ENCODE measurements at places on chromosomes 7 and 10.
A peak's percentile ranks its signal among the peaks of the same experiment; 100 is the strongest.

DNA sequence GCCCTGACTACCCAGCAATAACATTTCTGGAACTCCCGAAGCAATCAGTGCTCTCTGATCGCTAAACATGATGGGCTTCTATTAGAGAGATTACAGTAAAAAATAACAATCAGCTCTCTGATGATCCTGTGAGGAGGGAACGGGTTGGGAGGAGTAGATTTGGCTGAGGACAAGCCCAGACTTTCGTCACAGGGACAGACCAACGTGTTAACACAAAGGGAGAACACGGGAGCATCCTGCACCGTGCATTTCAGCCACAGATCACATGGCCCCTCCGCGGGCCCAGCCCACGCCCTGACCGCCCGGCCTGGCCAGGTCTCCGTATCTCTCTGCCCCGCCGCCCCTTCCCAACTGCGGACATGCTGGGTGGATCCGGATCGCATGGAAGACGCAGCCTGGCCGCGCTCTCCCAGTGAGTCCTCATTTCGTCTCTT, 95.0 kb upstream of the AGBL3 start:
- DNase-seq = peak; percentile 5

DNA sequence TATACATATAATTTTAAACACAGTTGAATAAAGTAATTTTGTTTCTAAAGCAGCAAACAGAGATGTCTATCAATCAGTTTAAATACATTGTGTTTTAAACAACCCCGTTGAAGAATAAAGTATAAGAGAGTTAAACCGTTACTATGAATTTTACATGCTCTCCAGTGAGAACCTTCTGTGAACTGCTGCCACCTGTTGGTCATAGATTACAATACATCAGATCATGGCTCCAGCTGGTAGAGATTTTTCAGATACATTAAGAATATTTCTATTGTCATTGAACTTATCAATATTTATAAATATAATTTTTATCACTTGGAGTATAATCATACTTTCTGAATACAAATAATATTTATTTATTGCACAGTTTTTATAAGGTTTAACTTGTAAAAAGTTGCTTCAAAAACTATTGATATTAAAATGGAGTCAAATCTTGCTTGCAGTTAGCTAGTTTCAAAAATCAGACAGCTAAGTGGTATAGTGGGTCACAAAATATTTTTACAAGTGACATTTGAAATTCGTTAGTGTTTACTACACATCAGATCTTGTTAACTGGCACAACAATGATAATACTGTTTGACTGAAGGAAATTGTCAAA, 561.2 kb upstream of the PHF14 start:
- peak; percentile 76 for DNase-seq

- DNase-seq = no peak
Measured at GRCh38 chr7:36732806-36733205, 8.5 kb upstream of the AOAH start.

GRCh38 chr10:62794306-62794705, 10.2 kb upstream of the ADO start:
- no peak for DNase-seq

- DNase-seq = no peak
Measured at GRCh38 chr10:90964781-90965465, 44.0 kb upstream of the ANKRD1 start.

GRCh38 chr7:40866601-40867000, 731.8 kb downstream of the SUGCT start:
- DNase-seq = no peak

- peak; percentile 85 for DNase-seq
Measured at GRCh38 chr7:17304926-17305325, 6.5 kb downstream of the AHR start.

- no peak for DNase-seq
Measured at GRCh38 chr10:76463111-76463510, 1031.7 kb downstream of the LRMDA start.

DNA sequence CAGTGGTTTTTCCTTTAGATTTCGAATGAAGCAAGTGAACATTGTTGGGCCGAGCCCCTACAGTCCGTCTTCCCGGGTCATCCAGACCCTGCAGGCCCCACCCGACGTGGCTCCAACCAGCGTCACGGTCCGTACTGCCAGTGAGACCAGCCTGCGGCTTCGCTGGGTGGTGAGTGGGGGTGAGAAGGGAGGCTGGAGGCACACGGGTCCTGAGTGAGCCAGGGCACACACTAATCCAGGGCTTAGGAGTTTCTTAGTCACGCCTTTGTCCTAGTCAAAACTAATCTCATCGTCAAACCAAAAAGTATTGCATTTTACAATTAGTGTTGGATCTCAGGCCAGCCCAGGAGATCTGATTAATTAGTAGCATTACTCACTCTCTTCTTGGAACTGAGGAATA, 568.8 kb upstream of the FOXK1 start:
- DNase-seq = no peak

DNA sequence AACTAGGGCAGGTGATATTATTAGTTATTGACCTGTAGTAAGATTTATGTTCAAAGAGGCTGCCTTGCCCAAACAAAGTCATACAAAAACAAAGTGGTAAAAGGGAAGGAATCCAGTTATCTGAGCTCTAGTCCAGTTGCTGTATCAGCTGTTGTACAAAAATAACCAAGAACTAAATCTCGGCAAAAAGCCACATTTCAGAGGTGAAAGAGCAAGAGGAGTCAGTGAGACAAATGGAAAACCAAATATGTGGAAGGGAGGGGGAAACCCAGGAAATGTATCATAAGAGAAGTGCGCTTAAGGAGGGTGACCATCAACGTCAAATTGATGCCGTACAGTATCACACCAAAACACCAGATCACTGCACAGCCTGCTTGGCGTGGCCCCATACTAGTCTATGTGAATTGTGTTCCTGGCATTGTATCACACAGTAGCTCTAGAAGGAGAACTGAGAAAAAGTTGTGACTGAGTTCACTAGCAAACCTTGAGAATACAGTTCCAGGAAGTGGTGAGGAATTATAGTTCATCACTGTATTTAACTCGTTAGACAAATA, 6.4 kb downstream of the AGBL3 start:
- no peak for DNase-seq

DNA sequence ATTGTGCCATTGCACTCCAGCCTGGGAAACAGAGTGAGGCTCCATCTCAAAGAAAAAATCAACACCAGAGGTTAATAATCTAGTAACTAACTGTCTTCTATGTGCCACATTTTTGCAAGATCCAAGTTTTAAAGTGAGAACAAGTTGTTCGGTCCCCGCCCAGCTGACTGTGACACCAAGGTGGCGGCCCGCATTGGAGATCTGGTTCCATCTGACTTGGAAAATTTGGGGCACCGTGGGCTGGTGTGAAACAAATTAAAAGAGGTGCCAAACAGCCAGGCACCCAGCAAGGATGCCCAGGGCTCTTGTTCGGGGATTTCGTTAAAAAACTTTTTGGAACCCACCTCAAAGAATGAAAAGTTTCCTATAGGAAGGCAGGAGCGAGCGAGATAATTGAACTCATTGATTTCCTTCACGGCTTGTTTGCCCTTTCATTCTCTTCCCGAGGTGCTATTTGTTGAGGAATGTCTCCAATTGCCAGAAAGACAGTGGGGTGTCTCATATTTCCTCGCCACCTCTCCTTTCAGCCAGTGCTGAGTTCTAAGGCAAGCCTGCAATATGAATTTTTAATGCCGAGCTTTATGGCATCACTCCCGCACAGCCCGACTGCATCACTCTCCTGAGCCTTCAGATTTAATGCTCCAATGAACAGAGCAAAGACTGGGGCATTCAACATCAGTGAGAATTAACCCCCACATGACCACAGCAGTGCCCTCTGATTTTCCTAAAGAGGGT, 156.9 kb upstream of the SH2B2 start:
- DNase-seq = no peak

DNA sequence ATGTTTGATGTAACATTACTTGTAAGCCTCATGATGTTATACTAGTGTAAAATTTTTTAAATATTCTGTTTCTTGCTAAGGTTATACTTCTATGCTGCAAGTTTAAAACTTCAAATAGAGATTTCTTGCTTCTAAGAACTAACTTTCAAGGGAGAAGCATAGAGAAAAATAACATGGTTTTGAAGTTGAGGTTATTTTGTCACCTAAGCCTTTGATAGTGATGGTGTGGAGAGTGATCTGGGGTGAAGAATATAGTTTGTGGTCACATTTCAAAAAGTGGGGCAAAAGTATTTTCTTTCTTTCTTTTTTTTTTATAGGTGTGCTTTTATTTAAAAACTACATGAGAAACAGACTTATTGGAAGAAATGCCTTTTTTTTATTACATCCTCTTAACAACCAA, 162.4 kb downstream of the GATA3 start:
- DNase-seq = no peak

DNA sequence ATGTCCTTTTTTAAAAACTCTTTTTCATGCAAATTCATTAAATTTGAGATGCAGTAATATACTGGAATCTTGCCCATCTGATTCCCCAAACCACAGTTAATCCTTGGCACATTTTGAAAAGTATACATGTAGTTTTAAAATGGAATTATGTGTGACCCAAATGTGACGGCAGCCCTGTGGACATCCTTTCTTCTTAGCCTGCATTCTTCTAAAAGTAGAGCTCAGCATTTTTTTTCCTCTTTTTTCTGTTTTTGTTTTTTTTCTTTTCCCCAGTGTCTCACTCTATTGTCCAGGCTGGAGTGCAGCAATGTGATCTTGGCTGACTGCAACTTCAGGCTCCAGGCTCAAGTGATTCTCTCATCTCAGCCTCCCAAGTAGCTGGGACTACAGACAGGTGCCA, 338.9 kb downstream of the GALNT17 start:
- no peak for DNase-seq

DNA sequence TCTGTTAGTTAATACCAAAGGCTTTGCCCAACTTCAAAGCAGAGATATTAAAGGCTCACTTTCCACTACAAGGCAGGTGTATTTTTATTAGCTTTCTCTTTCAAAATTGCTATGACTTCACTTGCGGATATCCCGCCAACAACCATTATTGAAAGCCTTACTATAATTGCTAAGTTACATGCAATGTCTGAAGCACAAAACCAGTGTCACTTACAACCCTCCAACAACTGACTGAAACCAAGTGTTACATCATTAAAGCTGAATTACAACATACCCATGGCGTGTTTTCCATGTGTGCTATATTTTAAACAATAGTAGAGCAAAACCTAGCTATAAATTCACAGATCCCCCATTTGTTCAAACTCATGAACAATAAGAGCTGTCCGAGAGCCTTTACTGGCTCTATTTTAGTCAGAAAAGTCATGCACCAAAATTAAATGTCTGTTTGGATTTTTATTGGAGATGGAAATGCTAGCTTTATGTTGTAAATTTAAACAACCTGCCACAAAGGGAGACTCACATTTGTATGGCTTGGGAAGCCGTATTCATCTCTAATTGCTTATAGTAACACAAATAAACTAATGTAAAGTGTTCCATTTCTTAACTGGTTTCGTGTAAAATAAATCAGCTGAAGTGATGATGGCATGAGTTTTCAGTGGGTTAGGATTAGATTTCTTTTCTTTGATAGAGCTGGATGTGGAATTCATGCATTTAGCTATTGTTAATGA, 227.1 kb downstream of the AGMO start:
- no peak for DNase-seq

- no peak for DNase-seq
Measured at GRCh38 chr10:70990681-70991080, 102.3 kb upstream of the PCBD1 start.

- DNase-seq = no peak
Measured at GRCh38 chr7:128106821-128107220, 75.6 kb upstream of the LRRC4 start.

GRCh38 chr7:149799397-149800168, 26.2 kb upstream of the ZNF467 start:
- peak; percentile 54 for DNase-seq

DNA sequence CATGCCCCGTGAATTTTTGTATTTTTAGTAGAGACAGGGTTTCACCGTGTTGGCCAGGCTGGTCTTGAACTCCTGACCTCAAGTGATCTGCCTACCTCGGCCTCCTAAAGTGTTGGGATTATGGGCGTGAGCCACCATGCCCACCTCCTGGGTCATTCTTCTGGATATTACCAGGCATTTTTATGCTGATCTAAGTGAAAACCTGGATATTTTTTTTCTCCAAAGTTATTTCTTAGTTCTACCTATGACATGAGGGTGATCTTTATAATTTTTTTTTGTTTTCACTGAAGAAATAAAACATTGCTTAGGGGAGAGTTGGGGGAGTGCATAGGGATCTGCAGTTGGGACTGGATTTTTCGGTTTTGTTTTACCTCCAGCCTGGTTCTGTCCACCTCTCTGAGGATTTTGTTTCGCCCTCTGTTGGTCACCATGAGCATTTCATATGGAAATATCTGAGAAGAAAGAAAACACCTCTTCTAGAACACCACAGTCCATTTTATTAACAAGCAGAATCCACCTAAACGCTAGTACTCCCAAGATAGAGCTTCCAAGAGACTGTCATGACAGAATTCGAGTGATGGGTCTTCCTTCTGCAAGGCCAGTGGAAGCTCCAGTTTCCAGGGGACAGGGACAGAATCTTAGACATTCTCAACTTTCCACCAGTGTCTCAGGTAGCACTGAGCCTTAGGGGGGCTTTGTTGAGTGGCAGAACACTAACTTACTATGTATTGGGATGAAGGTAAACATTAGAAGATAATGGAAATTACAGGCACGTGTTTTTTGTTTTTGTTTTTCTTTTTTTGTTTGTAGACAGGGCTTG, 33.4 kb upstream of the AFAP1L2 start:
- DNase-seq = peak; percentile 37

DNA sequence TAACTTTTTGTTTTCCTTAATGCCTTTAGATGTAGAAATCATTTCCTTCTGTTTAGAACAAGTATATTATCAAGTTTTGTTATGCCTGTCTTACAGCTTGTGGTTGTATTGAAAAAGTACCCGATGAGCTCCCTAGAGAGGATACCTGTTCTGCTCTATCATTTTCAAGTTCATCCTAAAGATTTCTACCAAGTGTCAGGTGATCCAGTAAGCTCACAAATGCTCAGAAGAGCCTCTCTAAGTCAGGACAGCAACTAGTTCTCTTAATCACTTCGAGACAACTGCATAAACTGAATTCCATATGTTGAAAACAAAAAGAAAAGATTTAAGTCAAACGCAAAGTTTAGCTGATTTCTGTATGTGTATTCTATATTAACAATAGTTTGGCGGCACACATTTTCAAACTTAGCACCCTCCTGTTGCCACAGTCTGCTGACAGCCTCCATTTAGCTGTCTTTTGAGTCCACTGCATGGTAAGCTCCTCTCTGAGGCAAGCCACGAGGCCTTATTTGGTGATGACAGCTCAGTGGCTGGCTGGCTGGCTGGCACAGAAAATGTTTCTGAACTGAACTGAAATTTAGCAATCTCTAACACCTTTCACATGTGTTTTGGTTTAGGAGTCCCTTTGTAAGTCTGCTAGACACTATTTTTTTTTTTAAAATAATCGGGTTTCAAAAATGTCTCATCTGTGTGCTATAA, 59.4 kb downstream of the SEMA3C start:
- DNase-seq = no peak

Data from hematopoietic multipotent progenitor cell treated with erythropoietin and hydrocortisone succinate and interleukin-3 and kit ligand, for 6 days (in vitro differentiated cells).